ENCODE measurements at places on chromosomes 2 and 18.

- no peak for DNase-seq
These were observed 149.7 kb upstream of the ZNF236 start for GRCh38 chr18:76672627-76673026.

DNA sequence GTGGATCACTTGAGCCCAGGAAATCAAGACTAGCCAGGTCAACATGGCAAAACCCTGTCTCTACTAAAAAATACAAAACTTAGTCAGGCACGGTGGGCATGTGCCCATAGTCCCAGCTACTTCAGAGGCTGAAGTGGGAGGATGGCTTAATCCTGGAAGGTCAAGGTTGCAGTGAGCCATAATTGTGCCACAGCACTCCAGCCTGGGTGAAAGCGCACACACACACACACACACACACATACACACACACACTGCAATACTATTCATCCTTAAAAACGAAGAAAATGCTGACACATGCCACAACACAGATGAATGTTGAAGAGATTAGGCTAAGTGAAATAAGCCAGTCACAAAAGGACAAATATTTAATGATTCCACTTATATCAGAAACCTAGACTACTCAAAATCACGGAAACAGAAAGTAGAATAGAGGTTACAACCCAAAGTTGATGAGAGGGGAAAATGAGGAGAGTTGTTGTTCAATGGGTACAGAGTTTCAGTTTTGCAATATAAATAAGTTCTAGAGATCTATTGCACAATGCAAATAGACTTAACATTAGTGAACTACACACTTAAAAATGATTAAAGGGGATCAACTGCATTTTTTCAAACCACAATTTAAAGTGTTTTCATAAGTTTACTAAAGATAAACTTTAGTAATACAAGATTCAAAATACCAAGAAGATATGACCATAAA, 114.5 kb downstream of the USP34 start:
- no peak for DNase-seq

- no peak for DNase-seq
These were observed 25.8 kb downstream of the PLB1 start for GRCh38 chr2:28521663-28522062.

DNA sequence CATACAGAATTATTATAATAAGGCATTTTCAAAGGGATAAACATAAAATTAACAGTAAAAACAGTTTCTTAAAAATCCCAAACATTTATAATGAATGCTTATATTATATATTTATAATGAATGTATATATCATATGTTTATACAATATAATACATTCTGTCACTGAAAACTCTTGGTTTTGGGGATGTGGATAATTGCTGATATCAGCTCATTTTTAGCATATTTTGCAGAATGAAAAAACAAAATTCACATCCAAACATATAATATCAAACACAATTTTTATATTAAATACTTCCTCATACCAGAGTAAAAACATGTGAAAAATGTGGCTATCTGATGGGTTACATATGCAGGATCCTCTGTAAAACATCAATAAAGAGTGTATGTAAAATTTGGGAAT, 202.7 kb upstream of the KLHL14 start:
- DNase-seq = no peak

DNA sequence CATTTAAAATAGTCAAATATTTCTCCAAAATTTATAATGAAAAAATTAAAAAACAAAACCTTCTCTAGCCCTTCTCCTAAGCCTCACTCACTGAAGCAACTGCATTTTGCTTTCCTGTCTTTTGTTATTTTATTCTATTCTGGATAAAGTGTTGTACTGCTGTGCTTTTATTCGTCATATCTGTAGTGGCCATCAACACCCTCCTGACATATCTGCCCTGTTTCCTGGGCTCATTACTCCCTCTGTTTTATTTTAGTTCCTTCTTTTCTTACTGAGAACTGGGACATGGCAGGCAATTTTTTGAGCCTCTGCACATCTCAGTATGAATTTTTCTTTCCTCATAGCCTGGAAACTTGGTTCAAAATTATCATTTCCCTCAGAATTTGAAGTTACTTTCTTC, 224.2 kb downstream of the GULP1 start:
- DNase-seq = no peak

- DNase-seq = peak; percentile 88
These were observed 112.5 kb upstream of the SLC38A11 start for GRCh38 chr2:165067643-165068486.

GRCh38 chr2:8433390-8433789, 248.5 kb upstream of the ID2 start:
- no peak for DNase-seq

GRCh38 chr2:58845011-58845410, 603.9 kb upstream of the FANCL start:
- no peak for DNase-seq

GRCh38 chr2:45816272-45816671, 164.8 kb downstream of the PRKCE start:
- DNase-seq = no peak

DNA sequence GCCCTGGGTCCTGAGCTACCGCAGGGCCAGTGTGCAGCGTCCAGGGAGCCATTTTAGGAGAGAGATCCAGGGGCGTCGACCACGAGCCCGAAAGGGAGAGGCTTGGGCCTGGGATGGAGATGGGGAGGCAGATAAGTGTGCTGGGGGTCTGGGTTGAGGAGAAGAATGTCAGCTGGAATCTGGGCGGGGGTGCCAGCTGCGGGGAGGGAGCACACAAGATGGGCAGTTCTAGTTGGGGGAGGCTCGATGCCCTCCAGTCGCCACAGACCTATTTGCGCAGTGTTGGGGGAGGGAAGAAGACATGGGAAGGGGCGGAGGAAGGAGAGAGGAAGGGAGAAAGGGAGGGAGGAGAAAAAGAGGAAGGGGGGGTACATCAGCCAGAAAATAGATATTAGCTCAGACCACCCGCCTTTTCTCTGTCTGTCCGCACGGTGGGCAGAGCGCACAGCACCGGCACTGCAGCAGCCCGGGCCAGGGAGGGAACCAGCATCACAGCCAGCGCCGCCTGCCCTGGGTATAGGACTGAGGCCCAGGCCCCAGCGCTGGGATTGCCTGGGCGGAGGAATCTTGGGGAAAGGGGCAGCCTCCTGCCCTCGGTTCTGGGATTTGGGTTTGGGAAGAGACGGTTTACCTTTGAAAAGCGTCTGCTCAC, 1.9 kb upstream of the HOXD11 start:
- DNase-seq = no peak

DNA sequence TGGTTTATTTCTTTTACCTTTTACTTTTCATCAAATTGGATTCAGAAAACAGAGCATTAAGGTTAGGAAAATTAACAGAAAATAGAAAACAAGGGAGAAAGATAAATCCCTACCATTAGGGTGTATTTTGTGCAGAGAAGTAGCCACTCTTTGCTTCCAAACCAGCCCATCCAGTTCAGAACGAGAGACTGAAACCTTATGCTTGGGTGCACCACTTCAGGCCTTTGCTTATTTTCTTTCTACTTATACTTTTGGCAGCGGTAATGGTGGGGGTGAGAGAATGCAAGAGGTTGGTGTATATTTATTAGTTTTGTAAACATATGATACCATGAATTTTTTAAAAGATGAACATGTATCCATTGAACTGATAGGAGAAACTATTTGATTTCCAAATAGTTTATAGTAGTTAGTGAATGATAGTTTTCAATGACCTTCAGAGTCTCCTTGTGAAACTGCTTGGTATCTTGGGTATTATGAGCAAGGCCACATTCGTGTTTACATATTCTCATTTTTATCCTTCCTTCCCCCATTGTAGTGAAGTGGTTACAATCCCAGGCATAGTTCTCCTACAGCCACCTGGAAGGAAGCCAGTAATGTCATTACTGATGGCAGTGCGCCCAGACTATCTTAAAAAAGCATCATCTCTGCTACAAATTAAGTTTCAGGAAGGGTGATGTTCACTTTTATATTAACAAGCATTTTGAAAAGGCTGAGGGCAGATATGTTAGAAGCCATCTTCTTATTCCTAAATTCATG, 60.8 kb downstream of the MFSD6 start:
- DNase-seq = peak; percentile 88

DNA sequence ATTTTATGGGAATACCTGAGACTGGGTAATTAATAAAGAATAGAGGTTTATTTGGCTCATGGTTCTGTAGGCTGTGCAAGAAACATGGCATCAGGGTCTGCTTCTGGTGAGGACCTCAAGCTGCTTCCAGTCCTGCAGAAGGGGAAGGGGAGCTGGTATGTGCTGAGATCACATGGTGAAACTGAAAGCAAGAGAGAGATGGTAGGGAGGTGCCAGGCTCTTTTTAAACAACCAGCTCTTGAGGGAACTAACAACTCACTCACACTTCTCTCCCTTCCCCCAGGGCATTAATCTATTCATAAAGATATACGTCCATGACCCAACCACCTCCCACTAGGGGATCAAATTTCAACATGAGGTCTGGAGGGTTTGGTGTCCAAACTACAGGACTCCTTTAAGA, 40.1 kb downstream of the AGPS start:
- DNase-seq = no peak

- DNase-seq = no peak
These were observed 6.9 kb downstream of the OXER1 start for GRCh38 chr2:42756966-42757513.

DNA sequence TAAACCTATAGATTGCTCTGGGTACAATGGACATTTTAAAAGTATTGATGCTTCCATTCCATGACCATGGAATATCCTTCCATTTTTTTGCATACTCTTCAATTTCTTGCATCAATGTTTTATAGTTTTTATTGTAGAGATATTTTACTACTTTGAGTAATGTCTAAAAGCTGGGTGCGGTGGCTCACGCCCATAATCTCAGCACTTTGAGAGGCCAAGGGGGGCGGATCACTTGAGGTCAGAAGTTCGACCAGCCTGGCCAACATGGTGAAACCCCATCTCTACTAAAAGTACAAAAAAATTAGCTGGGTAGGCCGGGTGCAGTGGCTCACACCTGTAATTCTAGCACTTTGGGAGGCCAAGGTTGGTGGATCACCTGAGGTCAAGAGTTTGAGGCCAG, 88.5 kb downstream of the TLK1 start:
- no peak for DNase-seq

GRCh38 chr18:35344736-35345459, 678 bp upstream of the ZNF24 start:
- peak; percentile 66 for DNase-seq

- no peak for DNase-seq
These were observed 999.9 kb downstream of the TSN start for GRCh38 chr2:122755281-122755780.

DNA sequence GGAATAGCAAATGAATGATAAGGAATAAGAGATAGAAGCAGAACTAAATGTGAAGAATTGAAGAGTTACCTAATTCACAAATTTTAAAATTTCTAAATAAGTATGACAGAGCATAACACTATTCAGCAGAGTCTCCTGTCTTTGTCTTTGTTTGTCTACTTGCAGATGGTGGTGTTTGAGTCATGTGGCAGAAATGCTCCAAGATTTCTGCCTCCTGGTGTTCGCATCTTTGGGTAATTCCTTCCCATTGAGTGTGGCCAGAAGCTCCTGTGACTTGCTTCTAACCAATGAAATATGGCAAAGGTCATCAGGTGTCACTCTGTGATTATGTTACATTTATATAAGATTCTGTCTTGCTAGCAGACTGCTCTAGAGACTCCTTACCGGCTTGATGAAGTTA, 45.6 kb upstream of the GALNT3 start:
- no peak for DNase-seq

DNA sequence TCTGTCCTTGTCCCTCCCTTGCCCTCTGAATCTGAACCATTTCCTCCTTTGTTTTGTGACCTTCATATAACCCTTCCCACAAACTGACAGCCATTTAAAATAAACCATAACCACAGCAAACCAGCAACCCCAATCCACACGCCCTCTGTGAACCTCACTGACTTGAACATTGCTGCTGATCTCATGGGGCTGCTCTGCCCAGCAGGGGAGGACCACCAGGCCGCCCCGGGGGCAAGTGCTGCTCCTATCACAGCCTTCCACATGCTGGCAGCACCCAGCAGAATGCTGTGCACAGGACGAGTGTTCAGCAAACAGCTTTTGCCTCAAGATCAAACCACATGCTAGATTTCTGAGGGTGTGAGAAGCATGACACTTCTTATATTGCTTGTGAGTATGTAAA, 73.9 kb upstream of the UXS1 start:
- no peak for DNase-seq

DNA sequence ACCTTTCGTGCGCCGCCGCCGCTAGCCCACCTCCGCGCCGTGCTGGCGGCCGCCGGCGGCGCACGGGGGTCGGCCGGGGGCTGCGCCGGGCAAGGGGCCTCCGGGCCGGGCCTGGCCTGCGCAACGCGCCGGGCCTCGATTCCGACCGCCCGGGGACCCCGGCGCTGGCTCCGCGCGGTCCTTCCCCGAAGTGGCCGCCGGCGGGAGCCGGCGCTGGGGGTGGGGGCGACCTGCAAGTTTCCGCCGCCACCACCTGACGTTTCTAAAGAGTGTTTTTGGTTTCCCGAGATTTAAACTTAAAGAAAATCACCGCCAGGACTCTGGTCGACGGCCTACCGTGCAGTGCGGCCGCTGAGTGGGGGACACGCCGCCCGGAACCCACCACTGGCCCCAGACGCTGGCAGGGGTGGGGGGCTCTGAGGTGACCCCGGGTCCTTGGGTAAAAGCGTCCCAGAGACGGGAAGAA, 3.8 kb upstream of the GATA6 start:
- no peak for DNase-seq

DNA sequence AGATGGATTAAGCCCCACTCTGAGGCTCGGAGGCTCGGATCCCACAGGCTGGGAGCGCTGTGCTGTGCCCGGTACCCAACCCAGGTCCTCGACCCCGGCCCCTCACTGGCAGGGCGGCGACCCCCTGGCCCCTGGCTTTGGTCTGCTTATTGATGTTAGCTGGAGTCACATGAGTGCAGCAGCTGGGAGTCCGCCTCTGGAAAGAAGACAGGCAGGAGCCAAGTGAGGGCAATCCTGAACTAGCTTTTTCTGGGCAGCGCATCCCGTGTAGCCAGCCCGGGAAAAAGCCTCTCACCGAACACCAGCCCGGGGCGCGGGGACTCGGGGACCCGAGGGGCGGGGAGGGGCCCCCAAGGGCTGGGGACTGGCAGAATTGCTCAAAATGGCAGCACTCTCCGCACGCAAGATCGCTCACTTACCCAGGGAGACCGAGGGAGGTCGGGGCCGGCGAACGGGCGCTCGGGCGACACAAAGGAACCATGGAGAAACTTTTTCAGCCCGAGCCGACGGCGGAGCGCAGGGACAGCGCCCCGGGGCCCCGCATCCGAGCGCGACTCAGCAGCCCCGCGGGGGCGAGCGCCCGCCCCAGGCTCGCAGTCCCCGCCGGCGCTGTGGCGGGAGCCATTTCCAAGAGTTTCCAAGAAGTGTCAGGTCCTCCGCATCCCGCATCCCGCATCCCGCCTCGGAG, 567 bp downstream of the TMEM200C start:
- no peak for DNase-seq

- DNase-seq = no peak
These were observed 188.1 kb downstream of the TMEM18 start for GRCh38 chr2:489084-489483.
